ENCODE measurements at places on chromosomes 3 and 15.

DNA sequence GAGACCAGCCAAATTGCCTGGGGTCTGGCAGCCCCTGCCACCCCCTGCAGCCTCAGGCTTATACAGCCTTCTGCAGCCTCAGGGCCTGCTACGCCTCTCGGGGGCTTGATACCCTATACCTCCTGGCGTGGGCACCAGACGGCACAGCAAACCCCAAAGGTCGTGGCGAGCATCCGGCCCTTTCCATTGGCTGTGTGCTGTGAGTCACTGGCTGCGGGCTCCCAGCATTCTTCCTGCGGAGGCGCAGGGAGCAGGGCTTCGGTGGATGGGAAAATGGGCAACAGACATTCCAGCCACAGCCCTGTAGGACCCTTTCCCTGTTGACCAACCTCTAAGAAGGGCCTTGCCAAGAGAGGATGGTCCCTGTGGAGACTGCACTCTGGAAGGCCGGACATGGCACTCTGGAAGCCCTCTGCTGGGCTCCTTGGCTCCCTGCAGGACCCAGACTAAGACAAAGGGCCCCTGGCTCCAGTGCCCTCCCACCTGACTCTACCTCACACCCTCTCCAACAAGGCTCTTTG lies 59.6 kb downstream of the ITGA11 start:
- DNase-seq: peak; percentile 82

DNA sequence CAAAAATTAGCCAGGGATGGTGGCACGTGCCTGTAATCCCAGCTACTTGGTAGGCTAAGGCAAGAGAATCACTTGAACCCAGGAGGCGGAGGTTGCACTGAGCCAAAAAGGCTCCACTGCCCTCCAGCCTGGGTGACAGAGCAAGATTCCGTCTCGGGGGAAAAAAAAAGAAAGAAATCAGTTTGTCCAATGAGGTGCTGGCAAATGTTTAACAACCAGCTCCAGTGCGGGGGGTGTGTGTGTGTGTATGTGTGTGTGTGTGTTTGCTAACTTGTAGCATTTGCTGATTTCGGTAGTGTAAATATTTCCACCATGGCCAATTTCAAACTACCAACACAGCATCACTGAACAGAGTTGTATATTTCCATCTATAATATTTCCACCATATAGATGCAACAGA lies 23.8 kb upstream of the IDH2 start:
- DNase-seq: no peak

- no peak for DNase-seq
Observed at GRCh38 chr3:9499455-9500107, 54.0 kb downstream of the LHFPL4 start.

- no peak for DNase-seq
Observed at GRCh38 chr3:134353831-134354611, 20.2 kb downstream of the AMOTL2 start.

DNA sequence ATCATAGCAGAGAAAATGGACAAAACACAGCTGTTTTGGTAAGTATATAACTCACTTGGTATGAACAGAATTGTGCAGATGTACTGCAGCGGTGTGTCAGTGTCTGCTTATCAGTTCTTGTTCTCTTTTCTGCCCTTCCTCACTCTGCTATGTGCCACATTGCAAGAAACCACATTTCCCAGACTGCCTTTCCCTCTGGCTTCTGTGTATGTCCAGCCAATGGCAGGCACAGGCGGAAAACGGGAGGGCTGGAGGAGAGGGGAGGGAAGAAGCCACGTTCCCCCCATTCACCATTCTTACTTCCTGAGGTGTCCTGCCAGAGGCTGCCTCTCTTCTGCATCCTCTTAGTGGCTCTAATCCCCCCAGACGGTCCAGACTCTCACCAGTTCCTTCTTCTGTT lies 15.4 kb downstream of the HHLA2 start:
- no peak for DNase-seq

DNA sequence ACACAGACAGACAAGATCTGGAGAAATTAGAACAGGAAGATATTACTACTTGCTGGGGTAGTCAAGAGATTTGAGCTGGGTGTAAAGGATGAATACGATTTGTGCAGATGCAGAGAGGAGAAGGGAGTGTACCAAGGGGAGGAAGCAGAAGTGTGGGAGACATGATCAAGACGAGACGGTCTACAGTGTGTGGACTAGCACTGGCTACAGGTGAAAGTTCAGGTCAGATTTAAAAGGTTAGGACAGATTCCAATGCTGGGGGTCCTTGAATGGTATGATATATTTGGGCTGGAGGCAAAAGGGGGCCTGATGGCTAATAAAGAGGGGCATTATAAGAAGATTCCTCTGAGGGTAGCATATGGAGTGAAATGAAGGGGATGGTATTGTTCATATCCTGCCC lies 12.1 kb downstream of the LDHAL6B start:
- no peak for DNase-seq

DNA sequence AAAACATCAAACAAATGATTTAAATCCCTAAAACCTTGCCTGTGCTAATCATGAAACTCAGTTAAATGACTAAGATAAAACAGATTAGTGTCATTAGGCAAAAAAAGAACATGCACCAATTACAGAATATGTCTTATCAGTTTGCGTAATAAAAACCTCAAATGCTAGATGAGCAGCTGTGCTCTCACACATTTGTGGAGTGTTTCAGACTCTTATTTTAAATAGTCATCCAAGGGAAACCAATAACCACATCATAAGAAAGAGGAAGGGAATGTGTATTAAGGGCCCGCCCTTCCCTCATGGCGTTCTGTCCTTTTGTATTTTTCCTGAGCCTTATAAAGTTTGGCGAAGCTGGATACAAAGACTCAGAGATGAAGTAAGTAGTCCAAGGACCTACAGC lies 6.6 kb downstream of the SAMMSON start:
- no peak for DNase-seq

- DNase-seq: no peak
Observed at GRCh38 chr3:131546441-131546840, 43.7 kb upstream of the MRPL3 start.

GRCh38 chr15:64337761-64338160 lies 18.2 kb downstream of the CSNK1G1 start:
- peak; percentile 47 for DNase-seq

DNA sequence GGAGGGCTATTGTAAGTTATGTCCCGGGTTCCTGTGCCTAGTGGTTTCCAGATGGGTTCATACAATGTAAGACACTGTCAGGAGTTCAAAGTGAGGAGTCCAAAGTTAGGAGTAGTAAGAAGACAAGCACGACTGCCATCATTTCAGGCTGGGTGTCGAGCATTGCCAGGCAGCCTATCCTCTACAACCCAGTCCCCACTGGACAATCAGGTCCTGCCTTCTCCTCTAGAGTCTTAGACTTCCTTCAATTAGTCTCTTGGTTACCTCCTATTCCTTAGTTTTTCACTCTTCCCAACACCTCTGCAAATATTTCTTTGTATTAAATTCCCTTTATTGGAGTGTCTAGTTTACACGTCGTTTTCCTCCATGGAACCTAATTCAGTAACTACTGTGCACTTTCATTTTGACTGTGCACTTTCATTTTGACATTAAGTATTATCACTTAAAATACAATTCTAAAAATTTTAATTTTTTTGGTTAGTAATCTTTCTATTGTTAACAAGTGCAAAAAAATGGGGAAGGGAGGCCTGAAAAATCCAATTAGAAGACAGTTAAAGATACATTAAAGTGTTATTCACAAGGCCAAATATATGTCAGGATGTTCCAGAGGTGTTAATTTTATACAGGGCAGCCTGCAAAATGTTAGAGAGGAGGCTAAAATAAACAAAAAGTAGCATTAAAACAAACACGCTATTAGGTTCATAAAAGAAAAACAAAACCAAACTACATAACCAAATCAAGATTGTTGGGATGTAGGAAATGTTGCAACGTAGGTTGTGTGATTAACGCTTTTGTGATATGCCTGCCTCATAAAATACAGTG lies 155.3 kb downstream of the TBL1XR1 start:
- DNase-seq: no peak

DNA sequence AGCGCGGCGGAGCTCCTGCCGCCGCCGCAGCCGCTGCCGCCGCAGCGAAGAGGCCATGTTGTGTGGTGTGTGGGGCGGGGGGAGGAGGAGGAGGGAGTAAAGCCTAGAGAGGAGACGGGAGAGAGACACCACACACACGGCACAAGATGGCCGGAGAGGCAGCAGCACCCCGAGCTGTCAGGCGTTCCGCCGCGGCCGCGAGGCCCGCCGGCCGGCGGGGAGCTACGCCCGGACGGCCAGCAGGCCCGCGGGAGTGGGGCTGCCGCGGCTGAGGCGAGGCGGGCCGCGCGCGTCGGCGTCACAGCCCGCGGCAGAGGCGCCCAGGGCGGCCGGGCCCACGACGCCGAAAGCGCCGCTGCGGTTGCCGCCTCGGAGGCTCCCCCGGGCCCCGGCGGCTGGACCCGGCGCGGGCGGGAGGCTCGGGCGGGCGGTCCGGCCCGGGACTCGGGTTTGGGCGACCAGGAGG lies 17.4 kb upstream of the CHD2 start:
- DNase-seq: no peak

DNA sequence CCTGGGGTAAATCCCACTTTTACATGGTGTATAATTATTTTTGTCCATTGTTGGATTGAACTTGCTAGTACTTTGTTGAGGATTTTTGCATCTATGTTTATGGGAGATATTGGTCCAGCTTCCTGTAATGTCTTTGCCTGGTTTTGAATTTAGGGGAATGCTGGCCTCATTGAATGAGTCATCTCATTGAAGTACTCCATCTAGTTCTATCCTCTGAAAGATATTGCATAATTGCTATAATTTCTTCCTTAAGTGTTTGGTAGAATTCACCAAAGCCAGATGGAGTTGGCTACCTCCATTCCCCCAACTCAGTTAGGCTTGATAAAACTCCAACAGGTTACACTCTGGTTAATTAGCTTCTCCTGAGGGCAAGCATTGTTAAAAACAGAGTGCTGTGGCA lies 237.4 kb upstream of the TGFBR2 start:
- DNase-seq: peak; percentile 70

DNA sequence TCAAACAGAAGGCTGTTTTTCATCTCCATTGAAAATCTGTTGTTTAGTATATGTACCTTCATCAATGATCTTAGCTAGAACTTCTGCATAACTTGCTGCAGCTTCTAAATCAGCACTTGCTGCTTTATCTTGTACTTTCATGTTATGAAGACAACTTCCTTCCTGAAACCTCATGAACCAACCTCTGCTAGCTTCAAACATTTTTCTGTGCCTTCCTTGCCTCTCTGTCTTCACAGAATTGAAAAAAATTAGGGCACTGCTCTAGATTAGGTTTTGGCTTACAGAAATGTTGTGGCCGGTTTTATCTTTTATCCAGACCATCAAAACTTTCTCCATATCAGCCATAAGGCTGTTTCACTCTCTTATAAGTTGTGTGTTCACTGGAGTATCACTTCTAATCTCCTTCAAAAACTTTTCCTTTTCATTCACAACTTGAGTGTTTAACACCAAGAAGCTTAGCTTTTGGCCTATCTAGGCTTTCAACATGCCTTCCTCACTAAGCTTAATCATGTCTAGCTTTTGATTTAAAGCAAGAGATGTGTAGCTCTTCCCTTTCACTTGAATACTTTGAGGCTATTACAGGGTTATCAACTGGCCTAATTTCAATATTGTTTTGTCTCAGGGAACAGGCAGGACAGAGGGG lies 78.6 kb downstream of the IGSF11 start:
- DNase-seq: no peak

GRCh38 chr3:161674402-161674801 lies 177.8 kb downstream of the OTOL1 start:
- no peak for DNase-seq

DNA sequence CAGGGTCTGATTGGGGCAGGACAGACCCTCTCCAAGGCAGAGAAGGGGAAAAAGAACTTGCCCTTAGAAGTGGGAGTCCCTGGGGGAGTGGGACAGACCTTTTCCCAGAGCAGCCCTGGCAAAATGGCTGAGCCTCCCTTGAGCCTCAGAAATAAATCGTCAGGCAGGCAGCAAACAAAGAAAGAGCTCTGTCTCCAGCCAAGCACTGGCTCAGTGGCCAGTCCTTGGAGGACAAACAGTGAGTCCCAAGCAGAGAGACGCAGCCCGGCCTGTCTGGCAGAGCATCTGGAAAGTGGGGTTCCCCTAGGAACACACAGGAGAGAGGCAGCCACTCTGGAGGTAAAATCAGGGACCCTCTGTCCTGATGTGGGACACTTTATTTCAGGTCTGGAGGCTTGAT lies 1.8 kb downstream of the SLC6A1 start:
- no peak for DNase-seq
